ENCODE measurements at places on chromosomes 5 and 9. TPM values are rescaled to one million over a fixed set of nuclear protein-coding genes. Genes with fewer than 3 reads are reported as not detected.

Gene DDX46
- 32.8 TPM for total RNA-seq

DNA sequence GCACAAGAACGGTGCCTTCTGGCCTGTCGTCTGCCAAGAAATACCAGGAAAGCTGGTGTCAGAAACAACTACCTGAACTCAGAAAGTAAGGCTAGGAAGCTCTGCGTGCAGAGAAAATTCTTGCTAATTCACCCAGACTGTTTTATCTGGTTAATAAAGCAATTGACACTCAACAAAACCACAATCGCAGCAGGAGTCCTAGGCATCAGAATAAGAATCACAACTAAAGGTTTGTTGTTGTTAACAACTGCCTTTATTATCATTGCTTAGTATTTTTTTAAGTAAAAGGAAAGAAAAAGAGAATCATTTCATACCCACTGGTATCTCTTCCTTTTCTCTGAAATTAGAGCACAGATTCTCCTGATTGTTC lies 3.9 kb upstream of the ISL1 start:
- no peak for DNase-seq

- no peak for DNase-seq
Observed at GRCh38 chr5:143828710-143829109, 16.7 kb downstream of the HMHB1 start.

DNA sequence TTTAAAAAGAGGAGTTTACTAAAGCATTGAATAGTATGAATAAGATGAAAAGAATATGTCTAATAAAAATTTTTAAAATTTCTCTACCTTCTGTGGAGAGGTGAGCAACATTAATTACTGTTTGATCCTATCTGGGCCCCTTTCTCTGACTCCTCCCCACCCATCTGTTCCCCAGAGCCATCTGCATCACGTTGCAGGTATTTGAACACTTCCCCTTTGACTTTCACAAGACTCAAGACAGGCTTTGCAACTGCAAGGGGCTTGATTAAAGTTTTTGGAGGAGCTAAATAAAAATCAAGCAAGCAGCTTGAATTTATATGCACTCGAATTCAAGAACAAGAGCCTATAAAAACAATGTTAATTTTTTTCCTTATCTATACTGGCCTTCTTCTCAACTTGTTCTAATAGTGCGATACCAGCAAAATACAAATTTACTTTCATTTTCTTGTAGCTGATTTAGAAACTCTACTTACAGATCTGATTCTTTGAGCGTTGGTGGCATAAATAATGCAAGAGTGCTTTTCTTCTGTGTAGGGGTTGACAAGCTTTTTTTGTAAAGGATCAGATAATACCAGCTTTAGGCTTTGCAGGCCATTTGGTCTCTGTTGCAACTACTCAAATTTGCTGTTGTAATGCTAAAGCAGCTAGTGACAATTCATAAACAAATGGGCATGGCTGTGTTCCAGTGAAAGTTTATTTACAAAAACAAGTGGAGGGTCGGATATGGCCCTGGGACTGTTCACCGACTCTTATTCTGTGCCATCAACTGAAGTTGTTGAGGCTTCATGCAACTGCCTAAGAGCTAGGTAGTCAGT lies 21.2 kb downstream of the TXNDC8 start:
- DNase-seq, result no peak

DNA sequence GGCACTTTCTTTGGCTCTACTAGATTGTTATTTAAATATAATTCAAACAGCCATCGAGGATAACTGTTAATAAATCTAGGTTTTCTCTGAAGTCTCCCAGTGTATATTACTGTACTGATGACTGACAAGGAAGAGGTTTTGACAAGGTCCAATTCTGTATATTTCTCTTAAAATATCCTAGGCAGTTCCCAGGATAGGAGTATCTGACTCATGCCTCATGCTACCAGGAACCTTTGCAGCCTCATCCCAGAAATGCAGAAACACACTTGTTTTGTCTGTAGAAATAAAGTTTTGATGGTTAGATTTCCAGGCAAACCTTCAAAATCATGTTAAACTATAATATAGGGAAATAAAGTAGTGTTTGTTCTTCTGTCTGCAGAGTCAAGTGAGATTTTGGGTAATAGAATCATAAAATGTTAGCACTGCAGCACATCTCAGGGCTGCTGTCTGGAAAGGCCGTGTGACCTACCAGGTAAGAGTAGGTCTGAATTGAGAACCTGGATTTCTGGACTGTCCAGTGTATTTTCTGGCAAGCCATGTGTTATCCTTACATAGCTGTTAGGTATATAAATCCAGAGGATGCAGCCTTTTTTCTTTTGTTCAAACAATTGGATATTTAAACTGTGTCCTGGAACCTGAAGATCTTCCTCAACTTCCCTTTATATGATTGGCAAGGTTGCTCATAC lies 8.3 kb downstream of the UBE2D2 start:
- DNase-seq, result no peak
